ENCODE measurements at places on chromosomes 3 and 15. TPM values are rescaled to one million over a fixed set of nuclear protein-coding genes. Genes with fewer than 3 reads are reported as not detected.

GRCh38 chr3:190003681-190004123, 117.0 kb downstream of the P3H2 start:
- DNase-seq: peak; percentile 41

- peak; percentile 74 for DNase-seq
These were observed 14.5 kb downstream of the EFCAB12 start for GRCh38 chr3:129413687-129414506.

DNA sequence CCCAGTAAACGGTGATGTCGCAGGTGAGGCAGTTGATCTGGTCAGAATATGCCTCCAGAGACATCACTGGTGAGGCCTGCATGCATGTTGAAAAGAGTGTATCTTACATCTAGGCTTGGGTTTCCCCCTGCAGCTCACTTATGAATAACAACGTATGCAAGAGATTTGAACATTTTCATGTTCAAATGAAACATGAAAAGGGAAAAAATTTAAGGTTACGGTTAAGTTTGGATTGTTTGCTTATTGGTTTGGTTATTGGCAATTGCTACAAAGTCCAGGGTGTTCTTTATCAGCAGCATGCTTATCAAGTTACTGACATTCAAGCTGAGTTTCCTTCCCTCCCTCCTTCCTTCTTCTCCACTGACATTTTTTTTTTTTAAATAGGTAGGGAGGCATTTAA, 123.2 kb downstream of the IGF1R start:
- DNase-seq: no peak

- DNase-seq: no peak
These were observed 78.1 kb downstream of the AGBL1 start for GRCh38 chr15:86157606-86158293.

GRCh38 chr3:2172561-2173171, 74.0 kb downstream of the CNTN4 start:
- no peak for DNase-seq

DNA sequence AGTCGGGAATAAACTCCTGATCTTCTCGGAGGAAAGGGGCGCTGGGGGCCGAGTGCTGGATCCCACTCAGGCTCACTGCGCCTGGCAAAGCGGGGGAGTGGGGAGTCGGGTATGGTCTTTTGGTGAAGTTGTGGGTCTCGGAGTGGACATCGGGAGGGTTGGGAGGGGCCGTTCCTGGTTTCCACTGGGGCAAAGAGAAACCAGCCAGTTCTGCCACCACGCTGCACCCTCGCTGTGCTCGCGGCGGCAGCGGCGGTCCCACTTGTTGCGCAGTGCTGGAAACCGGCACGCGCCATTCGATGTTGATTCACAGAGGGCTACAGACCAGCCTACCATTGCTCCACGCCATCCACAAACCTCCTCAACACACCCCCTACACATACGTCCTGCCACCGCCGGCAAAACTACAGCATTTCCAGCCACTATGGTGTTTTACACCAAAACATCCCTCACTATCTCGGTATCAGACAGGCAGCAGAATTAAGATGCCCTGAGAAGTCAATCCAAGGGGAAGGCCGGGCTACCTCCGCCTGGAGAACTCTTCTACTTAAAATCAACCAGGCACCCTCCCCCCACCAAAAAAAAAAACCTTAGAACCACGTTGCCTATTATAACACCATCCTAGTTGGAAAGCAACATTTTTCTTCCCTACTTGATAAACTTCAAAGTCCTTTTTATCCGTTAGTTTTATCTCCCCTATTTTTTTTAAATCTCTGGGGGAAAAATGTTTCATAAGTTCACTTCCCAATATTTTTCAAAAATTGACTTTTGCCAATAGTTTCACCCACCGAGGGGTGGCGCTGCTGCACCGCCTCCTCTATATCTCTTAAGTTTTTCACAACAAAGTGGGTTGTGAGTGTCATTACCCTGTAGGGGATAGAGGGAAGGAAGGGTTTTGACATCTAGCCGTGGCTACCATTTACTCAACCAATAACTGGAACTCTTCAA, 3.6 kb downstream of the BCL6 start:
- DNase-seq: peak; percentile 80

DNA sequence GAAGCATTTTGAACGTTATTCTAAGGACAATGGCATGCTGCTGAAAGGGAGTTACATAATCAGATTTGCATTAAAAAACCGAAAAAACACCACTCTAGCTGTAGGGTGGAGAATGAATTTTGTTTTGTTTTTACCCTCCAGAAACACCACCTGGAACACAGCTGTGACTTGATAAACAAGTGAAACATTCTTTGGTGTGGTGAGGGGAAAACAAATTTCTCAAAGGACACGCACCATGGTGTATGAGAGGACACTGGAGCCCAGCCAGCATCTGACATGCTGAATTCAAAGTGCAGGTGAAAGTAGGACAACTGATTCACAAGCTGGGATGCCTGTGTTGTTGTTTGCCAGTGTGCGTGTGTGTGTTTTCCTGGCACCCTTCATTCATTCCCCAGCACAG, 554.5 kb upstream of the TBL1XR1 start:
- DNase-seq: no peak

DNA sequence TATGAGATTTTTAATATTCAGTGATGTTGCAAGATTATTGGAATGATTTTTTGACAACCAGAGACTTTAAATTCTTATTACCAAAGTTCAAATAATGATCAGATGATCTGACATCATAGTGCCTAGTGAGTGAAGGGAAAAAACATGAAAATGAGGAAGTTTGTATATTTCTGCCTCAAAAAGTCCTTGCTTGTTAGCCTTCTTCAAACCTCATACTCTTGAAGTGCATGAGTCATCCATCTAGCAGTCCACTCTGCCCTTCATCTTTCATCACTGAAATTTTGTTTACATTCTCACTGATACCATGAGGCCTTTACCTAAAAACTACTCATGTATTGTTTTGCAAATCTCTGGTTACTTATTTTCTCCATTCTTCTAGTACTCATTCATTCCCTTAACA, 23.9 kb upstream of the OR5H6 start:
- no peak for DNase-seq

- peak; percentile 94 for DNase-seq
These were observed at the start of gene PTPRG for GRCh38 chr3:61561374-61562041. TSS of gene PTPRG (plus strand) at chr3:61561571. CDS start at chr3:61562288, 717 bp downstream.

- peak; percentile 82 for DNase-seq
These were observed 1.2 kb upstream of the LRRC34 start for GRCh38 chr3:169813757-169814517.

DNA sequence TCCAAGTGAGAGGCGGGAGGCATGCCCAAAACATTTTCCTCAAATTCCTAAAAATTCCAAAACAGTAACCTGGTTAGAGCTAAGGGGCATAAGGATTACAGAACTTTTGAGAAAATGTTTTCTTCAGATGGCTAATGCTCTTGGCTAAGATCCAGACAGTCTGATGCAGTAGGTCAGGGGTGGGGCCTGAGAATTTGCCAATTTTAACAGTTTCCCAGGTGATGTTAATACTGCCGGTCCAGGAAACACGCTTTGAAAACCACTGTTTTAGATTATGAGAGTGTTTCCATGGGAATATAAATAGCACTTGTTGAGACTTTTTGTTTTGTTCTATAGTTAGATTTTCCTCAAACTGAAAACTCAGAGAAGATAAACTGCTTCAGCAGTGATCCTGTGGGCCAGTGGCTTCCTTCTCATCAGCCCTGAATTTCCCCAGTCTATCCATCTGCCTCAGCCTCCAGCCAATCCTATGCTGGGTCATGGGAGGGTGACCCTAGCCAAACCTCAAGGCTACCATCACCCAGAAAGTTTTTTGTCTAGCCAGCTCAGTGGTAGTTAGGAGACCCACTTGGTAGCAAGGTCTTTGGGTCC, 71.6 kb upstream of the ACP3 start:
- DNase-seq: peak; percentile 7

DNA sequence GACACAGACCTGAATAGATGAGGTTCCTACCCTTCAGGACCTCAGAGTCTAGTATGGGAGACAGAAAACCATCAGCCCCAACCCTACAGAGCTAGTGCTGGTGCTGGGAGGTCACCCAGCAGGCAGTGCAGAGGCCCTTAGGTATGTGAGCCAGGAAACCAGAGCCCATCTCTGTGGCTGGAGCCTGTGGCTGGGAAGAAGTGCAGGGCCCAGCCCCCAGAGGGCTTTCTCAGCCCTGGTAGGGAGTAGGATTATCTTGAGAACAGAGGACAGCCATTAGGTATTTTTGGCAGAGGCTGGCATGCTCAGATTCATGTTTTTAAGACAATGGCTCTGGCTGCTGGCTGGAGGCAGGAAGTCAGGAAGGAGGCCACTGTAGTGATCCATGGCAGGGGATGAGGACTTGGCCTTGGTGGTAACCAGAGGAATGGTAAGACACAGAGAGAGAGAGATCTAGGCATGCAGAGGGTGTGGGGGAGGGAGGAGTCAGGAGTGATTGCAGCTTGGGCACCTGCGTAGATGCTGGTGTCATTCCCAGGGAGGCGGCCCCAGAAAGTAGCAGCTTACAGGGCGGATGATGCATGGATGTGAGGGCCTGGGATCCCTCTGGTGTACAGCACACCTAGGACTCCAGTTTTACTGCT, 220.9 kb upstream of the EIF1B start:
- DNase-seq: no peak

- DNase-seq: no peak
These were observed 285.0 kb downstream of the CLSTN2 start for GRCh38 chr3:140219923-140220452.

GRCh38 chr3:40191850-40192448, 117.6 kb upstream of the EIF1B start:
- peak; percentile 43 for DNase-seq

DNA sequence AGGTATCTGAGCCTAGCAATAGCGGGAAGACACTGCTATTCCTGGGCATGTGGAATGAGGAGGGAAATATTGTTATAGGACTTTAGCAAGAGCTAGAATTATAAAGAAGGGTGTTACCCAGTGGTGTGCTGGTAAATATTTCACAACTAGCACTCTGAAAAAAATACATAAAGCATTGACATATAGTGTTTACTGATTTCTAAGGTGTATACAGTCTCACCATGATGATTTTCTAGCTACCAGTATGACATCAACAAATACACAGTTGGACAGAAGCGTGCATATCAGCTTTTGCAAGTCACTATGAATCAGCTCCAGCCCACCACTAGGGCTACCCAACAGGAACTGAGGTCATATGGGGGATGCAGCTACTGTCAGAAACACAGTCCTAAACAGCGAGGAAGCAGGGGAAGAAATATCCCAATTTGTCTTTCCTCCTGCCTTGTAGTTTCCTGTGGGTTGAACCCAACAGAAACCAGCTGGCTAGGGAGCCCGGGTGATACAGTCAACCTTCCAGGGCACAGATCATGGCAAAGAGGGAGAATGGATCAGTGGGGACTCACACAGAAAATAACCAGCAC, 39.6 kb downstream of the HGD start:
- peak; percentile 77 for DNase-seq

GRCh38 chr15:43508991-43509659, 8.3 kb upstream of the MAP1A start:
- DNase-seq: no peak

DNA sequence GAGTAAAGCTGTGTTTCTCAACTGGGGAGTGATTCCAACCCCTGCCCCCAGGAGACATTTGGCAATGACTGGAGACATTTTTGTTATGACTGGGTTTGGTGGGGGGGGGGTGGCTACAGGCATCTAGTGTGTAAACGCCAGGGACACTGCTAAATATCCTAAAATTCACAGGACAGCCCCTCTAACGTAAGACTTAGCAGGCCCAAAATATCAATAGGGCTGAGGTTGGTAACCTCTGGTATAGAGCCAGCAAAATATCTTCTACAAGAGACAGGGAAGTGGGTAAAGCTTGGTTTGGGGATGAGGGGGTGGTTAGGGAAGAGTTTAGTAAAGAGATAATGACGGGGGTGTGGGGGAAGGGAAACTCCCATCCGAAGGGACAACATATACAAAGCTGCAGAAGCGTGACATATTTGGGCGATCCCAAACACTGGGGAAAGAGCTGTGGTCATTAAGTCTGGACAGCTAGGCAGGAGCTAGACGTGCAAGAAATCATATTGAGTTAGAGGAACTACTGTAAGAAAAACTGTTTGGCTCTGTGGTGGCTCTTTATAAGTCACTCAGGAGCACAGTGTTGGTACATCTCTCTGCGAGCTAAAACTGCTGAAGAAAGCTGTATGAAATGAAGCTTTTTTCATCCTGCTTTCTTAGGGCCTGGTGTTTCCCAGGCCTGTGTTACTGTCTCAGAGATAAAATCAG, 697 bp upstream of the TRIM69 start:
- DNase-seq: no peak

- no peak for DNase-seq
These were observed 75.3 kb upstream of the BOC start for GRCh38 chr3:113136071-113136470.

GRCh38 chr15:95550702-95551101, 779.8 kb upstream of the NR2F2 start:
- DNase-seq: no peak

- no peak for DNase-seq
These were observed 43.9 kb downstream of the SRGAP3 start for GRCh38 chr3:9205345-9206143.

- DNase-seq: peak; percentile 26
These were observed 61.0 kb downstream of the KLF13 start for GRCh38 chr15:31387479-31388118.

GRCh38 chr3:102614585-102614984, 179.8 kb downstream of the ZPLD1 start:
- DNase-seq: no peak

DNA sequence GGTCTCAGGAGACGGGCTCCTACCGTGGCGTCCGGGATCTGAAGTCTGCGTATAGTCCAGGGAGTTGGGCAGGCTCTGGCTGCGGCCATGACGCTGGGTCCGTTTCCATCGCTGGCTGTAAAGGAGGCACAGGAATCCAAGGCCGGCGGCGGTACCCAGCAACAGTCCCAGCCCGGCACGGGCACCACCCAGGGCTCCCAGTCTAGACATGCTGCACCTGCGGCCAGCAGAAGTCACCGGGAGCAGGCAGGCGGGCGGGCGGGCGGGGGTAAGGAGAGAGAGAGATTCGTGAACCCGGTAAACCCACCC, 526 bp downstream of the RMDN3 start:
- no peak for DNase-seq

- no peak for DNase-seq
These were observed 30.7 kb downstream of the DUOX2 start for GRCh38 chr15:45083223-45083622.

The INAFM2 gene
- 15.5 TPM for total RNA-seq

The ZBED2 gene
- total RNA-seq: 1.0 TPM

The GRM7 gene
- not detected for total RNA-seq

The TRIM42 gene
- total RNA-seq: not detected

The SLC12A1 gene
- total RNA-seq: not detected

The C3orf20 gene
- total RNA-seq: not detected

The CHSY1 gene
- 26.6 TPM for total RNA-seq

The PAQR5 gene
- 0.91 TPM for total RNA-seq

The ZPLD1 gene
- not detected for total RNA-seq

The PLSCR1 gene
- total RNA-seq: 92.2 TPM

The CPLX3 gene
- total RNA-seq: not detected

The CDCP1 gene
- total RNA-seq: 12.9 TPM

The GOLGA6B gene
- not detected for total RNA-seq

The DNAH12 gene
- total RNA-seq: 0.06 TPM

The IL5RA gene
- total RNA-seq: 0.80 TPM

The CYP1A2 gene
- not detected for total RNA-seq

The CLDN18 gene
- not detected for total RNA-seq

The MYO5C gene
- total RNA-seq: 16.5 TPM

The NR2E3 gene
- not detected for total RNA-seq

The PLA2G4B gene
- 0.71 TPM for total RNA-seq
